ENCODE measurements at places on chromosomes 4 and X. TPM values are rescaled to one million over a fixed set of nuclear protein-coding genes. Genes with fewer than 3 reads are reported as not detected.

- H3K36me3 ChIP-seq: no peaks in the 10 kb centered on the region
- no peak for DNase-seq
- no peaks in the 10 kb centered on the region for H3K27me3 ChIP-seq
- no peak overlapping the region for H3K4me3 ChIP-seq
Measured at GRCh38 chr4:107380190-107380589, 339.8 kb downstream of the PAPSS1 start.

The DCHS2 gene
- not detected for polyA plus RNA-seq

The CACNA1F gene
- polyA plus RNA-seq: 0.02 TPM

DNA sequence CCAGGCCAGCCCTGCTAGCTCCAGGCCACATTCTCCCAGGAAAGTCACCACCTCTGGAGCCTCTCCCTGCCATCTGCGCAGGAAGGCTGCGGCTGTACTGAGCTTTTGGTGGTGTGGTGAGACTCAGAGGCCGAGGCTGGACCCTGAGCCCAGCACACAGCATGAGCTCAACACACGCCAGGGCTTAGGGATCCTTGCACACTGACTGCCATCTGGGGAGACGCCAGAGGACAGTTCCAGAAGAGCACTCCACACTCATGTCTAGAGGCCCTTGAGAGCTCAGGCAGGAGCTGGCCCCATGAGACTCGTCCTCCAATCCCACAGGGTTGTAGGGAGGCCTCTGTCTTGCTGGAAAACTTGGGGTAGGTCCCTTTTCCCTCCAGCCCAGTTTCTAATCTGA lies 40.6 kb downstream of the ABLIM2 start:
- no peak overlapping the region for H3K27ac ChIP-seq
- H3K4me1 ChIP-seq: peaks cover 8% of the 10 kb centered on the region
- DNase-seq: no peak
- H3K36me3 ChIP-seq: no peaks in the 10 kb centered on the region

The STATH gene
- polyA plus RNA-seq: not detected

DNA sequence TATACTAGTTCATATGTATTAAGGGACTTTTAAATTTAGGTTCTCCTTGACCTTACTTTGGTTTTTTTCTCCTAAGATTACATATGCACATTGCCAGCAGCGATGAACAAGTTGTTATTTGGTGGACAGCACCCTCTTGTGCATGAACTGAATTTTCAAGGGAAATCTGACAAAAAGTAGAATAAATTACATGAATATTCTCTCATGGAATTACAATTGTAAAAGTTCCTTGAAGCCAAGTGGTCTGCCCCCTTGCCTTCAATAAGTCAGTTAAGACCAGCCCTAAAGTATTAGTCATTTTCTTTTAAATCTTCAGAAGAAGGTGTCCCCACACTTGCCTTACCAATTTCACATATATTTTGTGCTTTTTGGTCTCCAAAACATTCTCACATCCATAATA lies 30.7 kb upstream of the SMARCA5 start:
- no peak overlapping the region for H3K4me3 ChIP-seq
- H3K4me1 ChIP-seq: no peaks in the 10 kb centered on the region

DNA sequence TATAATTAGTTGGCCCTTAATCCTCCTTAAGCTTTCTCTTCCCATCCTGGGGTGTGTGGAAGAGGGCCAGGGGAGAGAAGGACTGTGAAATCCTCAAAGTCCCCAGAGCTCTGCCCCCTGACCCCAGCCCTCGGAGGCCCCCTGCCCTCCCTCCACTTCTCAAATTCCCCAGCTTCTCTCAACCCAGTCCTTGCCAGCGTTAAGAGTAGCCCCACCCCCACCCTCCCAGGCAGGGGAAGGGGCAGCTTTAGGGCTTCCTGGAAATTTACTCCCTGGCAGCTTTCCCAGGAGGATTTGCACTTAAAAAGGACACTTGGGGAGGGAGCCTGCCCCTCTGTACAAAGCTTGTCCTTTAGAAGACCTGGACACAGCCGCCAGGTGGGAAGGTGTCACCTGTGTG lies 11.8 kb upstream of the CD40LG start:
- H3K27me3 ChIP-seq: no peaks in the 10 kb centered on the region
- no peaks in the 10 kb centered on the region for H3K36me3 ChIP-seq
- H3K4me1 ChIP-seq: no peaks in the 10 kb centered on the region
- H3K4me3 ChIP-seq: no peak overlapping the region

The TMEM47 gene
- polyA plus RNA-seq: 45.1 TPM

DNA sequence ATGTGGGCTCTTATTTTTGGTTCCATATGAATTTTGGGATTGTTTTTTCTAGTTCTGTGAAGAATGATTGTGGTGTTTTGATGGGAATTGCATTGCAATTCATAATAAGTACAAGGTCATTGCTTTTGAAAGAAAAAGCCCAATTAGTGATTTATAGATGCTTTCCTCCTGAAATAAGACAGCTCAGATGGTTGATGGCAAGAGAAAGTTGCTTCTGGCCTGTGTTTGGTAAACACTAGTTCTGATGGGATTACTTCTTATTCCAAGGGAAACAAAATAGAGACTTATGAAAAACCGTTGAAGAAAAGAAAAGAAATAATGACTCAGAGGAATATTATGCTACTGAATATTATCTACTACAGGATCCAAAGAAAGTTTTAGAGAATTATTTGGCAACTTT lies 144.9 kb downstream of the SPANXA1 start:
- H3K27ac ChIP-seq: no peak overlapping the region
- no peak for DNase-seq
- no peaks in the 10 kb centered on the region for H3K4me1 ChIP-seq
- H3K27me3 ChIP-seq: no peaks in the 10 kb centered on the region
- H3K36me3 ChIP-seq: no peaks in the 10 kb centered on the region

The ASB12 gene
- 0.75 TPM for polyA plus RNA-seq

GRCh38 chr4:116217781-116218180 lies 867.6 kb downstream of the TRAM1L1 start:
- H3K27me3 ChIP-seq: no peaks in the 10 kb centered on the region
- no peaks in the 10 kb centered on the region for H3K36me3 ChIP-seq
- no peak overlapping the region for H3K4me3 ChIP-seq

The TMEM35A gene
- polyA plus RNA-seq: 10.2 TPM

DNA sequence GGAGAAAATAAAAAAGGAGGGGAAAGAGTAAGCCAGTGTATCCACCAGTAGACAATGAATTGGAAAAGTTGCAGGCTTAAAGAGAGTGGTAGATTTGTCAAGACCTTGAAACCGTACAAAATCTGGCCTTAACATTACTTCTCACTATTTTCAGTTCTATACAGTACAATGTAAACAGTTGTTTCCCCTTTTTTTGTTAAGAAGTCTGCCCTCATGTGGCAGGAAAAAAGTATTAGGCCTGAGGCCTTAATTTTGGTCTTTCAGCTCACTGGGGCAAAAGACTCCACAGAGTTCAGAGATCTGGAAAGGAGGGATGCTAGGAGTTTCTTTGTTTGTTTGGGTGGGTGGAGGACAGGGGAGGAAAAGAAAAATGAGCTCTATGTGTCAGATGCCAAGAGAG lies 92.8 kb upstream of the CCDC160 start:
- no peaks in the 10 kb centered on the region for H3K27me3 ChIP-seq
- H3K36me3 ChIP-seq: no peaks in the 10 kb centered on the region
- peak; percentile 28 for DNase-seq

DNA sequence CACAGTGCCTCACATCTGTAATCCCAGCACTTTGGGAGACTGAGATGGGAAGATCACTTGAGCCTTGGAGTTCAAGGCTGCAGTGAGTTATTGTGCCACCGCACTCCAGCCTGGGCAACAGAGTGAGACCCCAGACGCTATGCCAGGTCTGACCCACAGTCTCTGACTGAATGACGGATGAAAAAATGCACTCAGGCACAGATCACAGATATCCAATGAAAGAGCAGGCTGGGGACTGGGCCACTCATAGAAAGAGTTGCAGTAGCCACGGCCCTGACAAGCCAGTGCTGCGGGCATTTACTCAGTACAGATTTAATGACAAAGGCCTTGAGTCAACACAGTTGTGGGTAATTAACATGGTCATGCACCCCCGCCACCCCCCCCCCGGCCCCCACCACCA lies 22.7 kb downstream of the NUDT6 start:
- H3K27me3 ChIP-seq: no peaks in the 10 kb centered on the region
- DNase-seq: no peak
- peaks cover 4% of the 10 kb centered on the region for H3K36me3 ChIP-seq
- H3K4me1 ChIP-seq: no peaks in the 10 kb centered on the region
- no peak overlapping the region for H3K4me3 ChIP-seq

The RGN gene
- 31.6 TPM for polyA plus RNA-seq

DNA sequence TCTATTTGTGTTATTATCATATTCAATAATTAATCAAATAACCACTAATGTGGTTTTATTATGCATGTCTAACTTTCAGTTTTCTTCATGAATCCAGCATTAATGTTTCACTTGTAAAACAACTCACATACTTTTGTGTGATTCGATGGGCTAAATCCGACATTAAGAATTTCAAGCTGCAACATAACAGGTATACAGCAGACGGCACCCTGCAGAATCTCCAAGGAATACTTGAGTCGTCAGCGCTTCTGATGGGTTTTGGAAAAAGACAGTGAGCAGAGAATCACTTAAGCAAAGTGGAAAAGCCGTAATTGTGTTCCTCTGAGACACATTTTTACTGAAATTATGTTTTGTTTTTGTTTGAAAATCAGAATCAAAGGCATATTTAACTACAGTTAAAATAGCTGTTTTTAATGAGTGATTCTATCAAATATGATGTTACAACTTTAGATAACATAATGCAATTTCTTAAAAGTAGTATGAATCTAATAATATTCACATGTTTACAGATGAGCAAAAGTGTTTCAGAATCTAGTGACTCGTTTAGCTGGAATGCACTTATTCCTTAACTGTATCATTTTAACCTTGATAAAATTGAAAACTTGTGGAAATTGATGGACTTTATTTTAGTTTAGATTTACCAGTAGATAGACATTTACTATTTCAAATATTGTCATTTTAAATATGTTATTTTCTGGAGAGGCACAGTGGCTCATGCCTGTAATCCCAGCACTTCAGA lies 514.8 kb downstream of the CCSER1 start:
- H3K4me1 ChIP-seq: peaks cover 4% of the 10 kb centered on the region
- no peak overlapping the region for H3K27ac ChIP-seq
- H3K27me3 ChIP-seq: no peaks in the 10 kb centered on the region
- H3K36me3 ChIP-seq: no peaks in the 10 kb centered on the region
- peak; percentile 15 for DNase-seq

DNA sequence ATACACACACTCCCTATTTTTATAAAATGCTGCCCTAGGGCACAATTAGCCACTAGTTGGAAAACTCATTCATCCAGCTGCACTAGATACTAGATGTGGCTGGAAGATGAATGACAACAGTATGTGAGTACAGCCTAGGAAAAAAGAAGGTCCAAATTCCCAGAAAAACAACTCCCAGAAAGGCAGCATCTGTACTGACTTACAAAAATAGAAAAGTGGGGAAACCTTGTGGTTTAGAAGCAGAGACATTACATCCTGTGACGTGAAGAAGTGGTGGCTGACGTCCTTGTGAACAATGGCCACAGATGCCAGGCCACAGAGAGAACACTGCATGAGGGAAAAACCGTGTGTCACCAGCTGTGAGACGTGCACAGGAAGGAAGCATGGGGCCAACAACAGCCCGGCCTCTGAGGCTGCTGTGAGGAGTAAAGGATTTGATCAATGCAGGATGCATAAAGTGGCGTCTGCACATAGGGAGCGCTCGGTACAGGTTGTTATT lies 81.2 kb downstream of the SPRY1 start:
- no peaks in the 10 kb centered on the region for H3K36me3 ChIP-seq
- no peak overlapping the region for H3K4me3 ChIP-seq
- DNase-seq: peak; percentile 86
- H3K27me3 ChIP-seq: no peaks in the 10 kb centered on the region
- peaks cover 11% of the 10 kb centered on the region for H3K4me1 ChIP-seq

GRCh38 chrX:14934423-14934822 lies 61.2 kb downstream of the MOSPD2 start:
- H3K36me3 ChIP-seq: no peaks in the 10 kb centered on the region
- H3K4me1 ChIP-seq: peaks cover 20% of the 10 kb centered on the region
- no peak overlapping the region for H3K4me3 ChIP-seq

- H3K36me3 ChIP-seq: no peaks in the 10 kb centered on the region
- H3K4me3 ChIP-seq: no peak overlapping the region
- DNase-seq: no peak
- H3K4me1 ChIP-seq: no peaks in the 10 kb centered on the region
Measured at GRCh38 chrX:70336767-70337166, 46.9 kb downstream of the KIF4A start.

DNA sequence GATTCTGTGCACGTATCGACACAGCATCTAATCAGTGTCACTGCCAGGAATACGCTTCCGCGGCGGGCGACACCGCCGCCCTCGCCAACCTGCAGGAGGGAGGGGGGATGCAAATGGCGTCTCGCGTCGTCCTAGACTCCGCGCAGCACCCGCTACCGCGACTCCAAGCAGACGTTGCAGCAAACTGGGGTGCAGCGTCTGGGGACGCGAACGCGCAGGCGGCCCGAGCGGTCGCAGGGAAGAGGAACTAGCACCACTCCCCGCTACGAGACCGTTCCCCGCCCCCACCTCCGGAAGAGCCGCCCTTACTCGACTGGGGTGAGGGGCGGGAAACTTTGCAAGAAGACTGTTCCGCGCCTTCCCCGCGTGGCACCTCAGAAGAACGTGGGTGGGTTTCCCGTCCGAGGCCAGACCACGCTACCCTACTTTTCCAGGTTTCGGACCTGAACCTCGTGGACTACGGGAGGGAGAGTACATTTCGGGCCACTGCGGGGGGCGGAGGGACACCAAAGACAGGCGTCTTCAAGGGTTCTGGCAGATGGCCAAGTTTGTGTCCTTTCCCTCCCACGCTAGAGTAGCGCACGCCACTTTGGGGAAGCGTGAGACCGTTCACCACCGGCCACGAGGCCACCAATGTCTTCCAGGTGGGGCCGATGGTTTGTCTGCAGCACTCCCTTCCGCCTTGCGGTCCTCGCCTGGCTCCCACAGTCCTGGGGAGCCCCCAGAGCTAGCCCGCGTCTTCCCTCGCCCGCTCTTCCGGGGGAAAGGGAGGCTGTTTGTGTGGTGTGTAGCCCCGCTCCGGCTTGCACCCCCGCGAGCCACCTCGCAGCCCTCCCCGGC lies 78.0 kb upstream of the BCOR start:
- H3K27ac ChIP-seq: peak overlapping the region; percentile 85
- peak overlapping the region; percentile 44 for H3K4me3 ChIP-seq
- no peaks in the 10 kb centered on the region for H3K27me3 ChIP-seq
- DNase-seq: peak; percentile 75

The ZNF518B gene
- 17.0 TPM for polyA plus RNA-seq

The SLC7A11 gene
- 0.40 TPM for polyA plus RNA-seq

DNA sequence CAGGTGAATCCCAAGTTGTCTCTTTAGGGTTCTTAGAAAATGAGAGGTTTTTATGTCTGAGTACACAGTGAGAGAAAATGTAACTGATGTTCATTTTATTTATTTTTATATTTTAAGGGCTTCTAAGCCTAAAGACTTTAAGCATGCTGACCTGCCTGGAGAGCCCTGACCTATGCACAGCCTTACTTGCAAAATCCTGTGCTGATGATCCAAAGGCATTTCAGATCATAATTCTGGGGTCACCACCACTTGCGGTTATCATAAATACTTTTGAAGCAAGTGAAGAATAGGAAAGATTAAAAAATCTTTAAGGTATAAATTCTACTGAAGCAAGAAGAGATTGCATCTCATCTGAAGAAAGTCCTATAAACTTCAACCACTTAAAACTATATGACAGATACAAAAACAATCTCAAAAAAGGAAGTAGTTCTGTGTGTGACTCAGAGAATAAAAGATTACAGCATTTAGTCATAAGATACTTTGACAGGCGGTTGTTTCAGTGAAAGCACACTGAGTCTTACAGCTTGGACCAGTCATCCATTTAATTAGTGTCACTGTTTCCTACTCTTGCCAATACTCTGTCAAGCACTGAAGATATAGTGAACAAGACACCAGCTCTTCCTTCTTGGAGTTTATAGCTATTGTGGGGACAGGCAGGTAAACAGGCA lies 245.2 kb upstream of the DIPK2B start:
- no peaks in the 10 kb centered on the region for H3K36me3 ChIP-seq
- H3K4me1 ChIP-seq: no peaks in the 10 kb centered on the region
- no peaks in the 10 kb centered on the region for H3K27me3 ChIP-seq
- DNase-seq: peak; percentile 70
